ENCODE measurements at places on chromosomes 1 and 21. TPM values are rescaled to one million over a fixed set of nuclear protein-coding genes. Genes with fewer than 3 reads are reported as not detected.

- DNase-seq, result no peak
Measured at GRCh38 chr1:197544553-197544952, 230.7 kb downstream of the DENND1B start.

DNA sequence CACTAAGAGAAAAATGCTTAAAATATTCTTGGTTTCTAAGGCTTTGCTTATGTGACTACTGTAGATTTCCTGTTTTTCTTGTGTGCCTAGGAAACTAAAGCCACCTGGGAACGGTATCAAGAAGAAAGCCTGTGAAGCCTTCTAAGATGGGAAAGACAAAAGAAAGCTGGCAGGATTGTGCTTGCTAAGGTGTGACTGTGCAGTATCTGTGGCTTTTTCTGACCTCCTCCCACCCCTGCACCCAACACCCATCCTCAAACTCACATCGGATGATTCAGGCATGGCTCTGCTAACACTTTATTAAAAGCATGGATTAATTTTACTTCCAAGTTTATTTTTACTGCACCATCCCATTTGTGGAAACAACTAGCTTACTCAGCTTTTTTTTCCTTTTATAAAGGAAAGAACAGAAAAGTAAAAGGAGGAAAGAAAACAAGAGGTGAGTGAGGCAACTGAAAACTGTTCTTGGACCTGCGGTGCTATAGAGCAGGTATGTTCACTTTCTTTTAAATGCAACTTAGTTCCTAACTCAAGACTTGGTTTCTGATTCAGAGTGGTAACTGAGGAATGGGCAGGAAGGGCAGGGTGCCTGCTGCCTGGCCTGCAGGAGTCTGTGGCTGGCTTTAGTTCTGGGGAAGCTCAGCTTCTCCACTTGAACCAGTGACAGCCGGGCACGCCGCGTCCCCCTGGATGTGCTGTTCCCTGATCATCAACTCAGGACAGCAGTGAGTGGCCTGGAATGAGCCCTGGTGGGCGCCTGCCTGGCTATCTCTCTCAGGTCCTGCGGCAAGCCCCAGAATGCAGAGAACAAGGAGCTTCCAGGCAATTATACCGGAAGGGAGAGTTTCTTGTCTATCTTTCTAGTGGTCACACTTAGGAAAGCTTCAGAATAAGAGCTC lies at the start of gene GBP6:
Gene GBP6, plus strand, starts transcription at position 422 of the 899 bp plus-strand sequence. CDS start 4,493 bp downstream, outside the sequence.
- DNase-seq, result no peak

DNA sequence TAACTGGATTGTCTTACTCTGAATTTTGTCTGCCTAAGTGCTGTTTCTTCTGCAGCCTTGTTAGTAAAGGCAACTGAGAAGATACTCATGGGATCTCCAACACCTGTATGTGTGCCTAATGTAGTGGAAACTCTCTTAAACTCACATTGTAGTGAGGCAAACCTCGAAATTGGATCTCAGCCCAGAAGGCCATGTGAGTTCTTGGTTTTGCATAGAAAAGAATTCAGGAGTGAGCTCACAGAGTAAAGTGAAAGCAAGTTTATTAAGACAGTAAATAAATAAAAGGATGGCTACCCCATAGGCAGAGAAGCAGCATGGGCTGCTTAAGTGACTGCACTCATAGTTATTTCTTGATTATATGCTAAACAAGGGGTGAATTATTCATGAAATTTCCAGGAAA lies 1344.7 kb downstream of the NCAM2 start:
- no peak for DNase-seq

DNA sequence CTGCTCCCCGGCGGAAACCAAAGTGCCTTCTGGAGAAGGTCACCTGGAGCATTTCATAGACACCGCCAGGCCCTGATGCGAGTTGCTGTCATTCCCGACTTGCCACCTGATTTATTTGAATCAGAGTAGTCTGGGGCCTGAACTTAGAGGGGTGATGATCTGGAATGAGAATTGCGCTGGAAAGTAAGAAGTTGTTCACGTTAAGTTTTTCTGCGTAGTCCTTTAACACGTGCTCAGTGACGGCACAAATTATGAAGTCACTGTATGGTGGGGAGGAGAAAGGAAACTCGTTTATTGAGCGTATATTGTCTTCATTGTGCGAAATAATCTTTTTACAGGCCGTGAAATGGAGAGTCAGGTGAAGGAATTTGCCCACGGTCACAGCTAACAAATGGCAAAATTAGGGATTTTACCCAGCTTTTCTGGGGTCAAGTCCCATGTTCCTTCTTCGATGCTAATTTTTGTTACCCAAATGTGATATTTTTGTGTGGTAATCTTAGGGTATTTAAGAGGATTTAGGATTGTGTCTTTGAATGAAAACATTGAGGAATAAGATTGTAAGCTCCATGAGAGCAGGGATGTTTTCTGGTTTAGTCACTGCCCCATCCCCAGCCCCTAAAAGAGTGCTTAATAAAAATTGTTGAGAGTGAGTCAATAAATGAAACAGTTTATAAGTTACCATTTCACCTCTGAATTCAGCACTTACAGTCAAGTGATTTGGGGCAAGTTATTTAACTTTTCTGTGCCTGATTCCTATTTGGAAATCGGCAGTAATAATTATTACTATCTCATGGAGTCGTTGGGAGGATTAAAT lies 46.4 kb upstream of the NBL1 start:
- DNase-seq, result no peak

GRCh38 chr1:45925728-45926287 lies 122.4 kb downstream of the MAST2 start:
- no peak for DNase-seq

DNA sequence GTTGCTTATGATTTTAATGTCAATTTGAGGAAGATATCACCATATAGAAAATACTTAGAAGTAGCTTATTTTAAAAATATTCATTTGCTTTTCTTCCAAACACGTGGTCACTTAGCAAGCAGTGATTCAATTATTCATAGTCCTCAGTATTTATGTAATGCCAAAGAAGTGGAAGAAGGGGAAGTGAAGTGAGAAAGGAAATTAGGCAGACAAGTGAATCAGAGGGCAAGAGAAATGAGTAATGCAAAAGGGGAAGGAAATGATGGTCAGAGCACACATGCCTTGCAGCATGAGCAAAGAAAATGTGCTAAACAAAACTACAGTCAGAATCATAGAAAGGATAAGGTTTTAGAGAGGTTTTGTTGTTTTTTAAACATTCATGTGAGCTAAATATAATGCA lies 31.8 kb downstream of the SDCCAG8 start:
- no peak for DNase-seq

GRCh38 chr1:183103147-183103546 lies 79.9 kb downstream of the LAMC1 start:
- no peak for DNase-seq

DNA sequence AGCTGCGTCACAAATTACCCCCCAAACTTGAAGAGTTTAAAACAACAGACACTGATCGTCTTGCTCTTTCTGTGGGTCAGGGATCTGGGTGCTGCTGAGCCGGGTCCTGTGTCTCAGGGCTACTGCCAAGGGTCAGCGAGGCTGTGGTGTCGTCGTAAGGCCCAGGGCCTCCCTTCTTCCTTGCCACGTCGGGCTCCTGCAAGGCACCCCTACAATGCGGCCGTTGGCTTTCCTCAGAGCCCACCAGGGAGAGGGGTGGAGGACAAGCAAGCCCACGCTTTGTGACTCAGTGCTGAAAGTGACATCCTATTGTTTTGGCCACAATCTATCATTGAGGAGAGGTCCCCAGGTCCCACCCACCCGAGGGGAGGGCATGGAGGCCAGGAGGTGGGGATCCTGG lies 7.7 kb upstream of the FBLIM1 start:
- no peak for DNase-seq

DNA sequence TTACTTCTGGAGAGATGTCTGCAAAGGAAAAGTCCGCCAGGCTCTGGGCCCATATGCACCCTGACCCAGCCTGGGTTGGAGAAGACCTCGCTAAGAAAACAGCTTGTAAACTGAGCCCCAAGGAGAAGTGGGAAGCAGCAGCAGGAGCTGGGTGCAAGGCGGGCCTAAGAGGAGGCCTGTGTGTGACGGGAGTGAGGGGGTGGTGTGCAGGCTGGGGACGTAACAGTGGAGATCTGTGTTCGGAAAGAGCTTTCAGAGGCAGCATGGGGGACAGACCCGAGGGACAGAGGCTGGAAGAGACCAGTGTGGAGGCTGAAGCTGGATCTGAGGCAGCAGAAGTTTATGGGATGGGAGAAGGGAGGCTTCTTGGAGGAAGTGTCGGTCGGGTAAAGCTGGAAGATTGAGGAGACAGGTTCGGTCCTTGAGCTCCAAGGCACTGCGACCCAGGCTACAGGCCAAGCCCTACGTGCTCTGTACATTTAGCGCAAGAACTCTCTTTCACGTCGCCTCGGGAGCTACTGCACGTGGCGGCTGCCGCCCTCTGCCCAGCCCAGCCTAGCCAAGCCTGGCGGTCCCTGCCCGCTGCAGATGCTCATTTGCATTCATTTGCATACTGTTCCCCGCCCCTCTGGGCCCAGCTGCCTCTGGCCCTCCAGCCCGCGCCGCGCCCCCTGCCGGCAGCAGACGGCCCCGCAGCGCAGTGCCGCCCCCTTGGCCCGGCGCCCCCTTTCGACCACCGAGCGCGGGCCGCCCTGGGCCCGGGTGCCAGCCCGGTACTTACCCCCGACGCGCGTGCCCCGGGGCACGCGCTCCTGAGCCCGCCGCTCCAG lies 6.3 kb downstream of the HPCA start:
- DNase-seq, result no peak

DNA sequence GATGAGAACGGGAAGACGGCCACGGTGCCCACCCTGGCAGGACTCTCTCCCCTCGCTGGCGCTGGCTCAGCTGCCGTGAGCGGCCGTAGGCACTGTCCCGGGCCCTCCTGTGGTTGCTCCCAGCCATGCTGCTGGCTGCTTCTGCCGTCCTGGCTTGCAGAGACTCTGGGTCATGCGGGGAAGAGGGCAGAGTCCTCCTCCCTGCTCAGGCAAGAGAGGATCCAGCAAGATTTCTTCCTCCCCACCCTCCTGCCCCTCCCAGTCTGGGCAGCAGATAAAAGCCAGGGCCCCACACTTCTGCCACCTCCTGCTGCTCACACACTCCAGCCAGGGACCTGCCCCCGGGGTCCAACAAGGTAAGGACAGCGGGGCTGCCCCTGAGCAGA lies 60.1 kb downstream of the AGPAT3 start:
- DNase-seq, result no peak

GRCh38 chr1:113429461-113430153 lies 39.3 kb downstream of the MAGI3 start:
- no peak for DNase-seq

DNA sequence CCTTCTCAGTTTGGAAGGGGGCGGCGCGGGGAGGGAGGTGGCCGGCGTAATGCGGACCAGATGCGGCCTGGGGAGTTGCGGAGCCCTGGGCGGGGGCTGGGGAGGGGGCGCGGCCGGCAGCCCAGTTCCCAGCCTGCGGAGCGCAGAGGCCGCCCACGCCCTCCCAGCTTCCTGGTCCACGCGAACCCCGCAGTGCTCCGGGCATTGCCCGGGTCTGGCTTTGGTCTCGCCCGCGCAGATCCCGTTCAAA lies 695 bp downstream of the DMBX1 start:
- DNase-seq, result no peak

DNA sequence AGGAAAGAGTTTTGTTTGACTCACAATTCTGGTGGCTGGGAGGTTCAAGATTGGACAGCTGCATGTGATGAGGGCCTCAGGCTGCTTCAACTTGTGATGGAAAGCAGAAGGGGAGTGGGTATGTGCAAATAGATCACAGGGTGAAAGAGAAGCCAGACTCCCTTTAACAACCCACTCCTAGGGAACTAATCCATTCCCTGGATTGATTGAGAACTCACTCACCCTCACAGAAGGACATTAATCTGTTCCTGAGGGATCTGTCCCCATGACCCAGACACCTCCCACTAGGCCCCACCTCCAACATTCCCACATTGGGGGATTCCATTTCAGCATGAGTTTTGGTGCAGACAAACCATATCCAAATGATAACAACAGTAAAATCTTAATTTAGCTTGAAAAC lies 25.6 kb downstream of the UBE2T start:
- DNase-seq, result peak; percentile 10

- no peak for DNase-seq
Measured at GRCh38 chr1:63802109-63802508, 28.3 kb downstream of the ROR1 start.

DNA sequence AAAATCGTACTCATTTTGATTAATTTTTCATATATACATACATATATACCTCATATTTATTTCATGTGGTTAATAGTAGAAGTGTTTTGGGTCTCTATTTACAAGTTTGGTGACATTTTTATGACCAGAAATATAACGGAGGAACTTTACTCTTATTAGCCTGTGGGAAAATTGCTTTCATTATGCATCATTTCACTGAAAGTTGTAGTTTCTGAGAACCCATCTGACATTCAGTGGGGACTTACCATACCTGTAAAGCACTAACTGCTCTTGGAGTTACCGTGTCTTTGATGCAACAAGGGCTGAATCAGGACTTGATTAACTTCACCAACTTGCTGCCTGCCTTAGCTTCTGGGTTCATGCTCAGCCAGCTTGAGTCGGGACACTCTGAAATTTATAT lies 49.9 kb upstream of the ITPKB start:
- no peak for DNase-seq

GRCh38 chr1:198861636-198862035 lies 222.8 kb downstream of the PTPRC start:
- no peak for DNase-seq

DNA sequence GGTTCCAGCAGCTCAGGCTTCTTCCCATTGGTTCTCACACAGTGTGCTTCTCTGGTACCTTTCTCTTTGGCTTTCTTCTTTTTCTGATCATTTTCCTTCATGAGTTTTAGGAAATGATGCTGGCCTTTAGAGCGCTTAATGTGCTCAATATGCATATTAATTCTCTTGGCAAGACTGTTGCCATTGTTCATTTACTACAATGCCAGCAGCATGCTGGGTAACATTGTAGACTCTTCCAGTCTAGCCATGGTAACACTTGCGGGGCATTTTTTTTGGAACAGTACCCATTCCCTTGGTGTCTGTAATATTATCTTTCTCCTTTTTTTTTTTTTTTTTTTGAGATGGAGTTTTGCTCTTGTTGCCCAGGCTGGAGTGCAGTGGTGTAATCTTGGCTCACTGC lies 21.7 kb downstream of the UBE4B start:
- no peak for DNase-seq

- no peak for DNase-seq
Measured at GRCh38 chr1:39131940-39132339, 72.6 kb upstream of the MACF1 start.

ST3GAL3 gene
- 10.3 TPM for total RNA-seq

LCE2A gene
- 457 TPM for total RNA-seq

AIM2 gene
- not detected for total RNA-seq

MIXL1 gene
- total RNA-seq, result not detected

IGSF3 gene
- total RNA-seq, result 48.1 TPM

NBPF6 gene
- not detected for total RNA-seq

BARHL2 gene
- total RNA-seq, result not detected

NMNAT2 gene
- total RNA-seq, result 0.68 TPM

MX2 gene
- total RNA-seq, result 3.2 TPM

OLFM3 gene
- not detected for total RNA-seq

FMOD gene
- total RNA-seq, result 19.1 TPM

NBPF4 gene
- not detected for total RNA-seq

LIN28A gene
- not detected for total RNA-seq

RBP7 gene
- total RNA-seq, result 26.4 TPM

Measured in suprapubic skin (tissue), 4 donors.